ENCODE measurements at places on chromosomes 1 and 21. TPM values are rescaled to one million over a fixed set of nuclear protein-coding genes. Genes with fewer than 3 reads are reported as not detected.
A peak's percentile ranks its signal among the peaks of the same experiment; 100 is the strongest.

GRCh38 chr1:176878750-176879536 is 285.6 kb downstream of the ASTN1 start:
- DNase-seq, result no peak

DNA sequence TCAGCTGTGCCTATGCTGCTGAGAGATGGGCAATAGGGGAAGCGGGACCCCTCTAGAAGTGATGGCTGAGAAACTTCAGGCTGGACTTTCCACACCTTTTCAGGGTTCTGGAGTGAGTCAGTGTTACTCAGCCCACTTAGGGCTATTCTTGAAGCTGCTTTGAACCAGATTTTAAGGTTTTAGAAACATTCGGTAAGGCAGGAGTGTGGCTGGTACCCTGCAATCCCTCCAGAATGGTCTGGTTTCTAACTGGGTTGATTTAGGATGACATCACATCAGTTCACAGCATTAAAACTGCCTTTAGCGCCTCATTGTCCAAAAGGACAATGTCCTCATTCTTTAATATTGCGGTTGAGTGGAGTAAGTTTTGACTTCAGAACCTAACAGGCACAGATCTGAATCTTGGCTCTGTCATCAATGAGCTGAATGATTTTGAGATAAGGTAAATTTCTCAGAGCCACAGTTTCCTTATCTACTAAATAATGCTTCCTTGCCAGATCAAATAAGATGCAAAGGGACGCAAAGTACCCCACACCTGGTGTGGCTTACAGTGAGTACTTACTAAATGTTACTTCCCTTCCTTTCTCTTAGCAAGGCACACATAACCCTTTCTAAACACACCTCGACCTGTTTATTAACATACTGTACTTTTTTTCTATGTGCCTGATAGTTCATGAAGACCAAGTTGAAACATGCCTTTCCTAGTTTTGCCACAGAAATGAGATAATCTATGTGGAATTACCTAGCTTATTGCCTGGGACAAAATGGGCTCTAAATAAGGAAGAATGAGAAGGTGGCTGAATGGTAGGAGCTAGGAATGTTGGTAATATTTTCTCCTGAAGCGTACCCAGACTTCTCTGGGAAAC is 209.8 kb downstream of the ROR1 start:
- DNase-seq, result no peak

DNA sequence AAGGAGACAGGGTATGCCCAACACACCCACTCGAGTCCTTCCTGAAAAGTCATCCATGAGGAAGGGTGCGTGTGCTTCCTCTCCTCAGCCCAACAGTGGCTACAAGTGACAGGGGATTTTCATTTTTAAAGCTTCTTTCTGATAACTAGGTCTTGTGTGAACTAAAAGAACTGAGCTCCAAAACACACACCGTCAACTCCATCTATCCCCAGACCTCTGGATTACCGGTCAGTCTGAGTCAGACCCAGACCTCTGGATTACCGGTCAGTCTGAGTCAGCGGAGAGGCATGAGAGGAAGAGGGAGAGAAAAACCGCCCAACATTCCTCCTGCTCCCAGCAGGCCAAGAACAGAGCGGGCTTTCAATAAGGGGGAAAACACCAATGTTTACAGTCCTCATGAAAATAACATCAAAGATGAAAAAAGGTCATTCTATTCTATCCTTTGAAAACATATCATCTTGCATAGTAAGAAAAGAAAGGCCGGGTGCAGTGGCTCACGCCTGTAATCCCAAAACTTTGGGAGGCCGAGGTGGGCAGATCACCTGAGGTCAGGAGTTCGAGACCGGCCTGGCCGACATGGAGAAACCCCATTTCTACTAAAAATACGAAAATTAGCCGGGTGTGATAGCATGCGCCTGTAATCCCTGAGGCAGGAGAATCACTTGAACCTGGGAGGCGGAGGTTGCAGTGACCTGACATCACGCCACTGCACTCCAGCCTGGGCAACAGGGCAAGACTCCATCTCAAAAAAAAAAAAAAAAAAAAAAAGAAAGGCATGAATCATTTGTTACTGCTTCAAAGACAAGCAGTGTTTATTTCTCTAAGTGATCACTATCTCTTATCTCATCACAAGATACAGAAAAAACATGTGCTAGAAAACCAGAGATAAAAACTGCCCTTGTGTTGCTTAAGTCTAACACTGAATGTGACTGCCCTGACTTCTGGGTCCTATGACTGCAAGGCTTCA is 3.4 kb downstream of the PTTG1IP start:
- no peak for DNase-seq

Gene GPATCH3
- 7.5 TPM for total RNA-seq

GRCh38 chr1:113320272-113320671 is 70.0 kb upstream of the MAGI3 start:
- no peak for DNase-seq

- no peak for DNase-seq
Observed at GRCh38 chr1:83918688-83919285, 80.1 kb downstream of the TTLL7 start.

DNA sequence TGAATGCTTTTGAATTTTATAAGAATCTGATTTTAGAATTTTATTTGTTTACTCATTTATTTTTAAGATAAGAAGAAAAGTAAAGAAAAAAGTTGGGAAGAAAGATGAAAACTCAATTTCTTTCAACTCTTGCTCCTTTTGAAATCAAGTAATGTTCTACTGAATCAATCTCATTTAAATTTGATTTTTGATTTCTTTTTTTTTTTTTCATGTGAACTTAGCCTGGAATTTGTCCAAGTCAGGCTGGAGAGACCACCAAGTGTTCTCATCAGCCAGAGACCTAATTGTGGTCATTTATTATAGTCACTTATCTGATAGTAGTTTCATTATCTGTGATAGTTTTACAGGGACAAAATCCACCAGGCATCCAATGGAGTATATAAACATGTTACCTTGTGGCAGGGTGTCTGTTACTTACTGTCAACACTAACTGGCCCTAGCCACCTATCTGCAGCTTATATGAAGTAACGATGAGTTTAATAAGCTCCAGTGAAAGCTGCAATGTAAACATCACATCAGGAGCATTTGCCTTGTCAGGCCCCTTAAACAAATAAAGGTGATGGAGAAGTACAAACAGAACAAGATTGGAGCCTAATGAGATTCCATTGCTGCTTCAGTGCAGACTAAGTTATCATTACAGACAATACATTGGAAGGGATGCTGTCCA is 39.2 kb downstream of the HLX start:
- no peak for DNase-seq

- no peak for DNase-seq
Observed at GRCh38 chr1:61089338-61089737, 7.0 kb downstream of the NFIA start.

DNA sequence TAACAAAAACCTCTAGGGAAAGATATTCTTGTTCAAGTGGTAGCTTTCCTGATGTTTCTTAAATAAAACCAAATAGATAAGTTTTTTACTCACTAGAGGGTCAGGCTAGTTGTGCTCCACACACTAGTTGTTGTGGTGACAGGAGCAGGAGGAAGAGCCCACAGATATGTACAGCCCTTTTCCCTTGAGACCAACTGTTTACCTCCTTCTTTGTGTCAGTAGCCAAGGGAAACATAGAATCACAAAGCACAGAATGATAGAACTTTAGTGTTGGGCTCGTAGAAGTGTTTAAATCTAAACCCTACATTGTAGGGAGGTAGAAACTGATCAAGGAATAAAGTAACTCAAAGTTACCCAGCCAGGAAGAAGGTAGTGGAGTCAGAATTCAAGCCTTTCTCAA is 309.0 kb downstream of the CTH start:
- DNase-seq, result no peak

GRCh38 chr1:68384872-68385411 is 64.8 kb downstream of the RPE65 start:
- DNase-seq, result no peak

DNA sequence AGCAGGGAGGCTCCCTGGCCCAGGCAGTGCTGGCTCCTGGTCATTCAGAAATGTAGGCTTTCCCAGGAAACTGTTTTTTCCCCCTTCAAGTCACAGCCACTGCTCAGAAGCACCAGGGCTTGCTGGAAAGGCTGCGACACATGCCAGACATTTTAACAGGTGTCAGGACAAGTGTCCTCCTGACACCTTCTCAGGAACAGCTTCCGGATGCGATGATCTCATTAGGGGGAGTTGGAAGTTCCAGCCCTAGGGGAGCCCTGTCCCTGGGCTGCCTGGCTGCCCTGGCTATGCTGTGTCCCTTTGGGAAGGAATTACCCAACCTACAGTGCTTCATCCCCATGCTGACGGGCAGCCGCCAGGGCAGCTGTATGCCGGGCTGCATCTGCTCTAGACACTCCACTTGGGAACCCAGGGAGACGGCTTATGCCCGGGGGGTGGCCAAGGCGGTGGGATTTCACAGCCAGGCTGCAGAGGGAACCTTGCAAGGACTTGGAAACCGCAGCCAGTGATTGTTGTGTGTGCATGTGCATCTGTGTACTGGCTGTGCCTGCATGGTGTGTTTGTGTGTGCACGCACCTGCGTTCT is 41.8 kb downstream of the AJAP1 start:
- DNase-seq, result no peak

Gene DTL
- 0.17 TPM for total RNA-seq

DNA sequence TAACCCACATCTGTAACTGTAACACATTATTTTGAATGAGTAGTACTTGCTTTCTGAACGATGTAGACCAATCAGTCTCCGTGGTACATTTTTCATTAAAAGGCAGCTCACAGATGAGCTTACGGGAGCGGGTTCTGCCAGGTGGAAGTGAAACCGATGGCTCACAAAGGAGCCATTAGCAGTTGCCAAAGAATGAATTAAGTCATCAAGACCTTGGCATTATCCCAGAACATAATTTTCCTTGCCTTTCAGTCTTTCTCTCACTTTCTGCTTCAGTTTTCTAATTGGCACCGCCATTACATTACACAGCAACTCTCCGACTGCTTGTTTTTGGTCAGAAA is 33.5 kb upstream of the UTS2 start:
- DNase-seq, result no peak

- no peak for DNase-seq
Observed at GRCh38 chr1:248802454-248802853, 23.3 kb downstream of the SH3BP5L start.

GRCh38 chr1:1827089-1827848 is 49.0 kb upstream of the NADK start:
- DNase-seq, result no peak

- no peak for DNase-seq
Observed at GRCh38 chr1:4622821-4623220, 31.6 kb upstream of the AJAP1 start.

Gene LYPD8
- total RNA-seq, result 0.57 TPM

Gene SH3D21
- total RNA-seq, result 2.0 TPM

DNA sequence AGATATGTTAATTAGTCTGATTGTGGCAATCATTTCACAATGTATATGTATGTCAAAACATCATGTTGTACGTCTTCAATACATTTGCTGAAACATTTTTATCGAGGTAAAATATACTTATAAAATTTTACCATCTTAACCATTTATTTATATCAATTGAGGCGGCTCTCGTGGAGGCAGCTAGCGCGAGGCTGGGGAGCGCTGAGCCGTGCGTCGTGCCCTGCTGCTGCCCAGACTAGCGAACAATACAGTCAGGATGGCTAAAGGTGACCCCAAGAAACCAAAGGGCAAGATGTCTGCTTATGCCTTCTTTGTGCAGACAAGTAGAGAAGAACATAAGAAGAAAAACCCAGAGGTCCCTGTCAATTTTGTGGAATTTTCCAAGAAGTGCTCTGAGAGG is 202.5 kb upstream of the PBX1 start:
- no peak for DNase-seq

Gene LCE2A
- total RNA-seq, result not detected

Gene NECTIN4
- total RNA-seq, result not detected

GRCh38 chr1:179038528-179039281 is 13.0 kb downstream of the FAM20B start:
- no peak for DNase-seq

Gene AGMAT
- not detected for total RNA-seq

GRCh38 chr1:220699044-220699443 is 8.9 kb downstream of the C1orf115 start:
- no peak for DNase-seq

Gene KHDC4
- total RNA-seq, result 41.5 TPM

- peak; percentile 57 for DNase-seq
Observed at GRCh38 chr1:230698130-230698529, 15.8 kb downstream of the AGT start.

GRCh38 chr1:242449661-242450060 is 74.8 kb downstream of the PLD5 start:
- DNase-seq, result no peak

- no peak for DNase-seq
Observed at GRCh38 chr1:245310571-245311531, 156.1 kb downstream of the KIF26B start.

GRCh38 chr1:39695016-39695415 is 3.8 kb upstream of the HPCAL4 start:
- DNase-seq, result no peak

Gene LAD1
- total RNA-seq, result not detected

DNA sequence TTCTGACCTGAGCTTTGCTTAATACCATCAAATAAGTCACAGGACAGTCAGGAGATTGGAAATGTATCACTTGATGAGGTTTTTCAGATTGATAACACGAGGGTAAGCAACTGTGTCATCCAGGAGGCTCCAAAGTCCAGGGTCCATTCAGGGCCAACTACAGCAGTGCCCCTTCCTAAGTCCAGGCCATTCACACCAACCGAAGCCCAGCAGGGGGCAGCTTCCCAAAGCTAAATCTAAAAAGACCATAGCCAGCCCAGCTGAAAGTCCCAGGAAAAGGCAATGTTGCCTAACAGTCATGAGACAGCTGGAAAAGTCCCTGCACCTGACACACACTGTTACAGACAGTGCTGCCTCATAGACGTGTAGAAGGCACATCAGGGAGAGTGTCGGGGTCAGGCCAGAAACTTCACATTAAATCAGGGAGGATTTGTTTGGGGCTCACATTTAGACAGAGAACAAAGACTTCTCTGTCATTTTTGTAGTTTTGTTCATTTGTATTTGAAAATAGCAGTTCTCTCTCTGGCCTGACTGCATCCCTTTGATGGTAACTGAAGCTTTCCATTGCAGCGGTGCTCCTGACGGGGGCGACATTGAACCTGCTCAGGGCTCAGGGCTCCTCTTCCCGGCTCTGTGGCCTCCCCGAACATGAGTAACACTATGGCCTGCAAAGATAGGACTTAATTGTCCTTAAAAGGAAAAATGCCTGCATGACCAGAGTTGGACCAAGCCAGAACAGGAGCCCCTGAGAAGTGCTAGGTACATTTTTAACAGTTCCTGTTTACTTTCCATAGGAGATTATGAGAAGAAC is 200.4 kb downstream of the NRIP1 start:
- DNase-seq, result no peak

GRCh38 chr1:172088256-172088655 is 247.0 kb downstream of the DNM3 start:
- DNase-seq, result no peak

DNA sequence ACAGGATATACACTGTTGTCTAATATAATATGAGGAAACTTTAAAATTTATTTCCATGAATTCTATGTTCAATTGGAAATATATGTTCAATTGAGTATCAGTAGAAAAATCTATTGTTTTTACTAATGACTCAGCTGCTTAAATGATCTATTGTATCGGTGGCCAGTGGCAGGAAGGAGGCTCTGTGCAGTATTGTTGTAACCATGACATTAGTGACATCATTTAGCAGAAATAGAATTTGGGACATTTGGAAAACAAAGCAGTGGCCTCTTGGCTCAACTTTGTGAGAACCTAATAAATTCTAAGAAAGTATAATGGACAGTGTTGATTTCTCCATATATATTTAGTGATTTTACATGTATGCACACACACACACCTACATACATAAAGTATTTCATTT is 257.4 kb downstream of the PDE4B start:
- no peak for DNase-seq
